Hindlimb muscle (tissue), 1 donor: ENCODE measurements at places on chromosomes 6 and 20. TPM values are rescaled to one million over a fixed set of nuclear protein-coding genes. Genes with fewer than 3 reads are reported as not detected.
A peak's percentile ranks its signal among the peaks of the same experiment; 100 is the strongest.

GRCh38 chr6:40377173-40377806 lies 209.9 kb downstream of the LRFN2 start:
- no peak for DNase-seq

KHDC3L gene
- not detected for polyA plus RNA-seq

CDYL gene
- 18.2 TPM for polyA plus RNA-seq

APOM gene
- 3.3 TPM for polyA plus RNA-seq

STK4 gene
- 9.2 TPM for polyA plus RNA-seq

ARFGEF2 gene
- 13.7 TPM for polyA plus RNA-seq

ID4 gene
- polyA plus RNA-seq = 3.2 TPM

DNA sequence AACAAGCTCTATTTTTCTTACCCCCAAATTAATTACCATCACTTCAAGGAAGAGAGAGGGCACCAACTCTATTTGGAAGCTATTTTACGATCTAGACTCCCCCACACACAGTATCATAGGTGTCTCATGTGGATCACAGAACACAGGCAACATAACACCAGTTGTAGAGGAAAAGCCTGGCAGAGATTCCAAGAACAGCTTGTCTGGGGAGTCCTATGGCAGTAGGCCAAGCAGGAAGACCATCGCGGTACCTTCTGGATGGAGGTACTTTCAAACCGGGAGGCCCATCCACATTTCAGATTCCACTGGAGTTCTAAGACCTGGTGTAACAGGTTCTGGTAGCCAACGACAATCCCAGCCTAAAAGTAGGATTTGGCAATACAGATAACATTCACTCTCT lies 37.6 kb upstream of the SPDEF start:
- no peak for DNase-seq

- no peak for DNase-seq
Measured at GRCh38 chr6:88899569-88900316, 63.7 kb downstream of the RNGTT start.

DNA sequence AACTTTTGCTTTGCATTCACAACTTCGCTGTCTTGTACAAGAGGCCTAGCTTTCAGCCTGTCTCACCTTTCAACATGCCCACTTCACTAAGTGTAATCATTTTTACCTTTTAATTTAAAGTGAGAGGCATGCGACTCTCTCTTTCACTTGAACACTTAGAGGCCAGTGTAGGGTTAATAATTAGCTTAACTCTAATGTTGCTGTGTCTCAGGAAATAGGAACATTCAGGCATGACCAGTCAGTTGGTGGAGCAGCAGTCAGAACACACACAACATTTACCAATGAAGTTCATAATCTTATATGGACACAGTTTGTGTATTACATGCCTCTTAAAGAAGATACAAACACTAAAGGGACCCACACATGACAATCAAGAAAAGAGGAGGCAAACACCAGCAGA lies 47.6 kb downstream of the HTR1B start:
- no peak for DNase-seq

HCK gene
- polyA plus RNA-seq = 5.0 TPM

C6orf52 gene
- polyA plus RNA-seq = 1.5 TPM

MTG2 gene
- polyA plus RNA-seq = 35.7 TPM

GRCh38 chr6:115634131-115634530 lies 426.6 kb downstream of the FRK start:
- DNase-seq = no peak

- DNase-seq = no peak
Measured at GRCh38 chr6:135750081-135750480, 101.4 kb upstream of the PDE7B start.

SLC26A8 gene
- 0.17 TPM for polyA plus RNA-seq

GRCh38 chr6:42974919-42975505 lies 4.0 kb downstream of the PEX6 start:
- DNase-seq = no peak

DNA sequence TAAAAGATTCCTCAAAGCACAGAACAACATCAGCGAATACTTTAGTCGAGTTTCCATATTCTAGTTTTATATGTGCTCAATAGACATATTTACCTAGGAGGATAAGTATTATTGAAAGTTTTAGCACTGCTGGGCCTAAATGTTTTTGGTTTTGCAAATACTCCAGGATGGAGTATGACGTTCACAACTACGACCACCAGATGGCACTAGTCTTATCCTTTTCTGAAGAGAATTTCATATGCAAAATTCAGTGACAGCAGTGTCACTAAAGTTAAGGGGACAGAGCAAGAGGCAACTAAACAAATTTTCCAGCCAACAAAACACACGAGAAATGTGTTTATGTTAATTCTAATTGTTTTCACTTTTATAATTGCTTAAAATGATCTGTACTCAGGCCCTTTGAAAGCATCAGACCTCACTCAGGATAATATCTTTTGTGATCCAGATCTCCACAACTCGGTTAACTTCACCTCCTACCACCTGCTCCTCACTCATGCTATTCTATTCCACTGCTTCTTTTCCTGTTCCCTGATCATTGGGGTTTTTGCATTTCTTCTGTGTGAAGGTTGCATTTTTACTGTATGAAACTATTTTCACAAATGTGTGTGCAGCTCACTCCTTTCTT lies 220.8 kb downstream of the TRDN start:
- peak; percentile 43 for DNase-seq

DNA sequence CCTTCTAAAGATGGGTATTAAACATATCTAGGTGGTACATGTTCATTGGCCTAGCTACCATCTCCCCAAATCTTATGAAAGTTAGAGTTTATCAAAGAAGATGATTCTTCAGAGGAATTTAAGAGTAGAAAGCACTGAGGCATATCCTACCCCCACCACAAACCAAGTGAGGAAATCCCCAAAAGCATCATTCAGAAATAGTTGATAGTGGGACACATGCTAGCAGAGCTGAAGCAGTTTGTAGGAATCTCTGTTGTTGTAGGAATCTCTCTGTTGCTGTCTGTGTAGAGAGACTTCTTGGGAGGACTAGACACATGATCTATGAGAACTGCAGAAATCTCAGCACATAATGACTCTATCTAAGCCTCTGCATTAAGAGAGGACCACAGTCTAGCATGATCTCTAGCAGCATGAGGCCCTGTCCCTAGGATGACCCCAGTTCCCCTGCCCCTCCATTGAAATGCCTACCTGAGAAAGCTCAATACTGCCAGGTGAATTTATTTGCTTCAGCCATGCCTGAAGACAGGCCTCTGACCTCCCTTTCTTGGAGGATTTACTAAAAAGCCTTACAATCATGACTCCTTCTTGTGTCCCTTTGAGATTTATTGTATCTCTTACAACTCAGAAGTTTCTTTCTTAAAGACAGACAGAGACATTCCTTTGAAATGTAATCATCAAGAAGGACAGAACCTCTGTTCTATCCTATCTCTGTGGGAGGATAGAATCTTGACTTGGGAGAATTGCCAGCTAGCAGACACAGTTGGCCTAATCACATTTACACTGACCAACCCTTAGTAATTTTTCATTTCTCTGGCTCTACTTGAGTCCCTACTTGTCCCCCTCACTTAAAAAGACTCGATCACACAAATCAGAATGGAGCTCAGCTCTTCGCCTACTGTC lies 582.4 kb downstream of the PHF3 start:
- DNase-seq = no peak
